T-cell (primary cell): ENCODE measurements at places on chromosomes 16 and 17.
A peak's percentile ranks its signal among the peaks of the same experiment; 100 is the strongest.

- DNase-seq = no peak
These were observed 1.2 kb upstream of the FLYWCH1 start for GRCh38 chr16:2910441-2910969.

- DNase-seq = peak; percentile 82
These were observed at the start of gene PLD2 for GRCh38 chr17:4806777-4807604. PLD2 (plus strand) TSS chr17:4807152; CDS start chr17:4807773, 621 bp downstream.

DNA sequence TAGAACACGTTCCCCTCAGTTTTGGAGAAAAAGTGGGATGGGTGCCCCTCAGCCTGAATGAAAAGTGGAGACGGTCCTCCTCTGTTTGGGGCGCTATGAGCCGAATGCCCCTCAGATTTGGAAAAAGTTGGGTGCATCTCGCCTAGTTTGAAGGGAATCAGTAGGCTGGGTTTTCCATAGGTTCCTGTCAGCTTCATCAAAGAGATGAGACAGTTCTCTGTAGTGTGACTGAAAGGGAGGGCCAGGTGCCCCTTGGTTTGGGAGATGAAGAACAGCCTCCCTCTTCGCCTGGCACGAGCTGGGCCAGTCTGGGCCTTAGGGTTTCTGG is 742 bp upstream of the SLC9A5 start:
- DNase-seq = no peak

- no peak for DNase-seq
These were observed 27.6 kb upstream of the CIBAR2 start for GRCh38 chr16:85139881-85140339.

DNA sequence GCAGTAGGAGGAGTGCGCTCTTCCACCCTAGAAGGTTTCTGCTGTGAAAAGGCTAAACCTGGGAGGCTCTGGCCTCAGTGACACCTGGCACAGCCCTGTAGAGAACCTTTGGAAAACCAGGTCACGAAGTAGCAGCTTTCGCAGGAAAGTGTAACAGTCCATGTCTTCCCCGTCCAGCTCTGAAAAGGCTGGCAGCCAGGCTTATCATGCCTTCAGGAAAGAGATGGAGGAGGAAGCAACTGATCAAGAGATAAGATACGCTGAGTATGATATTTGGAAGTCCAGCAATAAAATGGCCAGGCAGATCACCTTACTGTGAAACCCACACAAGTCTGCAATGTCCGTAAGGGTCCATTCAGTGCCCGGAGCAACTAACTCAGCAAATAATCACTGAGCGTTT is 22.3 kb downstream of the TUBD1 start:
- no peak for DNase-seq

DNA sequence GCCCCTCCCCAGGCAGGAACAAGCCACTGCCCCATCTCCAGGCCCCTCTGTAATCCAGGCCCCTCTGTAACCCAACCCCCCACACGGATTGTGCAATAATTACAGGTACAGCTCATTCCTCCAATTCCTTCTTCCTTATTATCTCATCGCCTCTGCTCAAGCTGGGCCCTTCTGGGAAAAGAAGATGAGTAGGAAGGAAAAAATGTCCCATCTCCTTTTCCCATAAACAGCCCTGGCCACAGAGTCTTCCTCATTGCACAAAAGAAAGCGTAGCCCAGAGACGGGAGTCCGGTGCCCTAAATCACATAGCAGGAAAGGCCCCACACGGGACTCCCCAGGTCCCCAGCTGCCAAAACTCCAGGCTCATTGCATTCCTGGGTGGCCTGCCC is 3.6 kb upstream of the LITAFD start:
- DNase-seq = no peak

- no peak for DNase-seq
These were observed 61.9 kb downstream of the ARHGAP17 start for GRCh38 chr16:24953306-24953705.

DNA sequence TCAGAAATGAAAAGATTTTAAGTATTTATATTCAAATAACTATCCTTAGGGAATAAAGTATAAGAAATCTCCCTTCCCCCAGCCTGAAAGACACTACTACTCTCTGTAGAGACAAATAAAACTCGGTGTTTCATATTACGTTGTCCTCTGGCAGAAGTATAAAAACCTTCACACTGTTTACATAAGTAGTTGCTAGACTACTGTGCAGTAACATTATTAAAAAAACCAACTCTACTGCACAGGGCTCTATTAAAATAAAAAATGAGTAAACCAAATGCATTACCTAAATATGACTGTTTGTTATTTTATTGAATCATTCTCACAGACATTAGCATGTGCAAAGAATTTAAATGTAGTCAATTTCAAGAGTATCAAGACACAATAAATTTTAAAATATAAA is 67.4 kb downstream of the MED13 start:
- DNase-seq = no peak

- no peak for DNase-seq
These were observed 10.6 kb upstream of the ENGASE start for GRCh38 chr17:79064026-79064425.

DNA sequence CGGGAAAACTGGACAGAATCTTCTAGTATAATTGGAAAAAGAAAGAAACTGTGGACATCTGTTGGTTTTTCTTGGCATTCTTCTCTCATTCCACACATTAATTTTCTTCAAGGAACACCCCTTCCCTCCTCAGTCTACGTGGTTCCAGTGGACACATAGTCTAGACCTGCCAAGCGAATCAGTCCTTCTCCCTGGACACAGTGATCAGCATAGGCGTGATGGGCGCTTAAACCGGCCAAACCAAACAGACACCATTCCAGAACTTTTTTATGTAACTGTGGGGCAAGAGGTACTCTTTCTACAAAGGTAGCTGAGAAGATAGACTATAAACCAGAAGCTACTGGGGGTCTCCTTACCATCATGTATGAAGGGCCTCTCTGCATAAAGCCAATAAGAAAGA is 121.8 kb upstream of the COX10 start:
- DNase-seq = no peak

DNA sequence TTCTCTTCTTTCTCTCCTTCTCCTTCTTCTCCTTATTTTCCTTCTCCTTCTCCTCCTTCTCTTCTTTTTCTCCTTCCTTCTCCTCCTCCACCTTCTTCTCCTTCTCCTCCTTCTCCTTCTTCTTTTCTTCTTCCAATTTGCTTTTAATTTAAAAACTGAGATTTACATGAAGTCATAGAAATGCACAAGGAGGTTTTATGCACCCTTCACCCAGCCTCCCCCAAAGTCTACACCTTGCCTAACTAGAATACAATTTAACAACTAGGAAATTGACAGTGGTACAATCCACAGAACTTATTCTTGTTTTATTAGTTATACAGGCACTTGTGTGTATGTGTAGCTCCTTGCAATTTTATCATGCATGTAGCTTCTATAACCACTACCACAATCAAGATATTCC is 826.7 kb downstream of the KCNJ2 start:
- DNase-seq = no peak

GRCh38 chr16:88713568-88714419 is 7.5 kb downstream of the CTU2 start:
- no peak for DNase-seq

GRCh38 chr16:31505483-31505882 is 2.7 kb downstream of the RUSF1 start:
- DNase-seq = no peak

GRCh38 chr17:59388069-59388556 is 56.7 kb downstream of the YPEL2 start:
- no peak for DNase-seq

- no peak for DNase-seq
These were observed 37.2 kb downstream of the HAPSTR1 start for GRCh38 chr16:9128346-9129342.

GRCh38 chr16:86530251-86531190 is 20.2 kb downstream of the FOXF1 start:
- no peak for DNase-seq

DNA sequence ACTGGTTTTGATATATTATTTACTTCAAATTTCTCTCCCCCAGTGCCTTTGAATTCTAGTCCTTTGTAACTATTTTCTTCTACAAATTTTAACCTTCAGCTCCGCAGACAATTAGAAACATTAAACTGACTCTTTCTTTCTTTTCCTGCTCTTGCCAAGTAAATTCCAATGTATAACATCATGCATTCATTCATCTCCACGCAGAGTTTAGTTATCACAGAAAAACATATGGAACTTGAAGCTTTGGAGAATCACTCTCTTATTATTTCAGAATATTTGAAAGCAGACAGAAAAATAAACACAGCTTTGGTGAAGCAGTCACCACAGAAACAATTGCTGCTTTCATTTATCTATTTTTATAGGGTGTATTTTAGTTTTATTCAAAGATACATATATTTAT is 778.7 kb upstream of the CDH8 start:
- no peak for DNase-seq
